ENCODE measurements at places on chromosomes 5 and 9. TPM values are rescaled to one million over a fixed set of nuclear protein-coding genes. Genes with fewer than 3 reads are reported as not detected.

GRCh38 chr5:138339091-138339456 is 1.0 kb downstream of the FAM53C start:
- H3K4me3 ChIP-seq, result peak overlapping the region; percentile 93
- DNase-seq, result no peak
- peak overlapping the region; percentile 94 for H3K27ac ChIP-seq
- peaks cover 28% of the 10 kb centered on the region for H3K36me3 ChIP-seq
- H3K4me1 ChIP-seq, result peaks cover 44% of the 10 kb centered on the region
- H3K27me3 ChIP-seq, result no peaks in the 10 kb centered on the region

ANKRD18B gene
- not detected for total RNA-seq

DNA sequence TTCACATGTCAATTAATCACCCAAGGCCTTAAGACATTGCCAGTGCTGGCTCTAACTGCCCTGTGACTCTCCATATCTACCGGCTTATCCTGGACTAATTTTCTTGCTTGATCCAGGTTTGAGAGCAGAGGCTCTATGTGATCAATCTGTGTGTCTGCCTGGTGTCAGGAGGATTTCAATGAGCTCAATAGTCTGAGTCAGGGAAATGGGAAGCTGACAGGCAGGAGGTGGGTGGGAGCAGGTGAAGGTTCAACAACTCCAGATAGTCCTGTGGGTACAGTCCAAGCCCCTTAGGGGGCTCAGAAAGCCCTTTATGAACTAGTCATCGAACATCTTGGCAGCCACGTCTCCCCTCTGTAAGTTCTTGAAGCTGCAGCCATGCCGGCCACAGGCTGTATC is 72.2 kb downstream of the SHB start:
- H3K27me3 ChIP-seq, result no peaks in the 10 kb centered on the region
- H3K36me3 ChIP-seq, result no peaks in the 10 kb centered on the region
- peaks cover 16% of the 10 kb centered on the region for H3K4me1 ChIP-seq

- DNase-seq, result no peak
- H3K36me3 ChIP-seq, result peaks cover 40% of the 10 kb centered on the region
- H3K4me1 ChIP-seq, result peaks cover 28% of the 10 kb centered on the region
- H3K27me3 ChIP-seq, result no peaks in the 10 kb centered on the region
- H3K27ac ChIP-seq, result no peak overlapping the region
Measured at GRCh38 chr5:72252574-72253155, 67.4 kb downstream of the MRPS27 start.

DNA sequence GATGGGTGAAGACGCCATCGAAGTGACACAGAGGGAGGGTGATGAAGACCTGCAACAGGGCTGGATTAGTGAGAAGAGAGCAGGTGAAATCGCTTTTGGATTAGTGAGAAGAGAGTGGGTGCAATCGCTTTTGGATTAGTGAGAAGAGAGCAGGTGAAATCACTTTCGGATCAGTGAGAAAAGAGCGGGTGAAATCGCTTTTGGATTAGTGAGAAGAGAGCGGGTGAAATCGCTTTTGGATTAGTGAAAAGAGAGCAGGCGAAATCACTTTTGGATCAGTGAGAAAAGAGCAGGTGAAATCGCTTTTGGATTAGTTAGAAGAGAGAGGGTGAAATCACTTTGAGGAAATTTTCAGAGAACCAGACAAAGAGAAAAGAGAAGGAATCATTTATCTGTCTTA is 67.2 kb upstream of the TRIO start:
- H3K4me3 ChIP-seq, result no peak overlapping the region
- no peak overlapping the region for H3K27ac ChIP-seq
- H3K36me3 ChIP-seq, result no peaks in the 10 kb centered on the region
- no peak for DNase-seq

RASGRF2 gene
- total RNA-seq, result 35.9 TPM

PCDHA11 gene
- total RNA-seq, result not detected

GLRA1 gene
- not detected for total RNA-seq

GRCh38 chr5:140049205-140049604 is 6.1 kb upstream of the NRG2 start:
- peaks cover 25% of the 10 kb centered on the region for H3K27me3 ChIP-seq
- H3K36me3 ChIP-seq, result no peaks in the 10 kb centered on the region
- no peak overlapping the region for H3K4me3 ChIP-seq
- H3K4me1 ChIP-seq, result peaks cover under 1% of the 10 kb centered on the region
- no peak for DNase-seq

DNA sequence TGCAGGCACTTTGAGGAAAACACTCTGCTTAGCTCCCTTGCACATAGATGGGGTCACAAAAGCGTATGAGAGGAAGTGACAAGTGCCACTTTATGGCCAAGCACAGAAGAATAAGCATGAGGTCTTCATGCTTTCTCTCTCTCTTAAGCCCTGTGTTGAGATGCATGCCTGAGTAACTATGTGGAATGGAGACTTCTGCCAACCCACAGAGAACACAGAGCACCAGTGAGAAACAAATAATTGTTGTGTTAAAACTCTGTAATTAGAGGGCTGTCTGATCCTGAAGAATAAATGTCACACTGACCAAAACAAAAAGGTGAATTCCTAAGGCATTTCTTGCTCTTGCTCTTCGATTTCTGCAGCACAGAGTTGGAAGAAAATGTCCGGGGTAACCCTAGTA is 488.5 kb downstream of the CTNND2 start:
- no peak for DNase-seq
- H3K27me3 ChIP-seq, result peaks cover 7% of the 10 kb centered on the region

DNA sequence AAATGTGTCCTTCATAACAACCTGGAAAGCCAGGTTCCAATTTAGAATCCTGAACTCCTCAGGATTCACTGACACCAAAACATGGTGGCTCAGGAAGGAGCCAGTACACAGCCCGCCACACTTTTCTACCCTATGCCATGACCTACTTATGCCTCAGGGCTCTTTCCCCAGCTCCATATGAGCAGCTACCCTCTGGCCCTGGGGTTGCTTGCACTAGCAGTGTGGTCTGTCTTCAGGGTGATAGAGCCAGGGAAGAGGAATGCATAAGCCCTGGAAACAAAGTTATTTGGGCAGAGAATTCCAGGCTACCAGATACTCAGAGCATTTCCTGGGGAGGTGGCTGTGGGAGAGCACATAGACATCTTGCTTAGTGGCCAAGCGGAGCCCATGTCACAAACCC is 15.0 kb upstream of the ECM2 start:
- DNase-seq, result no peak
- H3K4me3 ChIP-seq, result no peak overlapping the region
- H3K4me1 ChIP-seq, result peaks cover under 1% of the 10 kb centered on the region
- no peaks in the 10 kb centered on the region for H3K27me3 ChIP-seq
- no peaks in the 10 kb centered on the region for H3K36me3 ChIP-seq

SLC46A2 gene
- total RNA-seq, result not detected

TMC1 gene
- not detected for total RNA-seq

DNA sequence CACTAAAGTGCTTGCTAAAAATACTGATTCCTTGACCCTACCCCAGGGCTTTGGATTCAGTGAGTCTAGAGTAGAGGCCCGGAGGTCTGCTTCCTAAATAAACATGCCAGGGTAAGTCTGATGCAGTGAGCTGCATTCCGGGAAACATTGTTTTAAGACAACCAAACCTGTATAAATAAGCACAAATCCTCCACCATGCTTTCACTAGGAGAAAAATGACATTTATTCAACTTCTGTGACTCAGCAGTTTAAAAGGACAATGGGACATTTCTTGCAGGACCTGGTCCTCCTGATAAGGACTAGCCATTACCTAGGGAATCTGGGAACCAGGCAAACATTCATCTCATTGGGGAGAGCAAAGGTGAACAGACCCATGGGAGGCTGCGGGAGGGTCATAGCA is 335.3 kb downstream of the MLLT3 start:
- no peak overlapping the region for H3K27ac ChIP-seq
- peaks cover 4% of the 10 kb centered on the region for H3K36me3 ChIP-seq
- peaks cover 14% of the 10 kb centered on the region for H3K4me1 ChIP-seq
- no peaks in the 10 kb centered on the region for H3K27me3 ChIP-seq

DNA sequence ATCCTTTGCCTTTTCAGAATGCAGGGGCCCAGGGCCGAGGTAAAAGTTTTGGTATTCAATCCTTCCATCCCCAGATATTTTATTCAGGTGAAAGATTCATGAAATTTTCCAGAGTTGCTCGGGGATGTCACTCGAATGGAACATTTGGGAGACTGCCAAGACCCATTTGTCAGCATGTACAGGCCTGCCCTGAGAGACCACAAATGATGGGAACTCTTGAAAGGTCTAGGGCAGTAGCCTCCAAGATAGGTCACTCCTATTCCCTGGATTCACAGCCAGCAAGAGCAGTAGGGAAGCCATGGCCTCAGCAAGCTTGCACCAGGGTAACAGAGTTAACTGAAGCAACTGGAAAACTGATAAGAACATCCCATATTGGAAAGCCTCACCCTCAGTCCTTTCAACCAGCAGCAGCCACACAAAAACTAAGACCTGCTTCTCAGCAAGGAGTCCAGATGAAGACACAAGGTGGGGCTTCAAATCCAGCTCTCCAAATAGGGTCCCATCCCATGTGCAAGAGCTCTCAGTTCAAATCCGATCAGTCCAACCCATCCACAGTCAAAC is 12.5 kb downstream of the CARD6 start:
- H3K4me3 ChIP-seq, result no peak overlapping the region
- peaks cover 5% of the 10 kb centered on the region for H3K27me3 ChIP-seq
- no peak overlapping the region for H3K27ac ChIP-seq
- H3K4me1 ChIP-seq, result no peaks in the 10 kb centered on the region

GRCh38 chr5:56656846-56657726 is 158.3 kb upstream of the MAP3K1 start:
- no peak overlapping the region for H3K4me3 ChIP-seq
- no peaks in the 10 kb centered on the region for H3K27me3 ChIP-seq
- no peak for DNase-seq
- peaks cover 2% of the 10 kb centered on the region for H3K4me1 ChIP-seq

- no peak overlapping the region for H3K4me3 ChIP-seq
- H3K4me1 ChIP-seq, result peaks cover 10% of the 10 kb centered on the region
- no peak overlapping the region for H3K27ac ChIP-seq
- peaks cover 71% of the 10 kb centered on the region for H3K36me3 ChIP-seq
- no peaks in the 10 kb centered on the region for H3K27me3 ChIP-seq
Measured at GRCh38 chr5:141623611-141624010, 4.8 kb upstream of the DIAPH1 start.

IL11RA gene
- total RNA-seq, result 144 TPM

GRCh38 chr5:12399868-12400267 is 495.6 kb upstream of the CTNND2 start:
- H3K27me3 ChIP-seq, result no peaks in the 10 kb centered on the region
- DNase-seq, result no peak

DNA sequence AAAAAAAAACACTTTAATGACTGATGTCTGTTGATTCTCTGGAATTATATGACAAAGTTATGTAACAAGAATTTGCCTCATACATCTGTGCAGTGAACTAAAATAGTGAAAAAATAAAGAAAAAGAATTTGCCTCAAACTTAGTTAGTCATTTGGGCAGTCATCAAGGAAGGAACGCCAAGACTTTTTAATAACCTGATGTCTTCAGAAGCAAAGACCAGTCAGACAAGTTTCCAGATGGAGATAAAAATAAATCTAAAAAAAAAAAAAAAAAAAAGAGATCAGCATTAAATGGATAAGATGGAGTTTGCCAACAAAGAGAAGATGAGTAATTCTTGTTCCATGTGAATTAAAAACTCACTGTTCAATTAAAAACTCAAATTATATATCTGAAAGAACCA is 52.3 kb upstream of the JMY start:
- no peak overlapping the region for H3K27ac ChIP-seq
- H3K27me3 ChIP-seq, result no peaks in the 10 kb centered on the region
- H3K4me1 ChIP-seq, result no peaks in the 10 kb centered on the region

GRCh38 chr5:141680751-141681201 is 1.3 kb downstream of the ARAP3 start:
- peaks cover 29% of the 10 kb centered on the region for H3K4me1 ChIP-seq
- no peaks in the 10 kb centered on the region for H3K27me3 ChIP-seq
- H3K27ac ChIP-seq, result peak overlapping the region; percentile 65

SPINK6 gene
- not detected for total RNA-seq

DNA sequence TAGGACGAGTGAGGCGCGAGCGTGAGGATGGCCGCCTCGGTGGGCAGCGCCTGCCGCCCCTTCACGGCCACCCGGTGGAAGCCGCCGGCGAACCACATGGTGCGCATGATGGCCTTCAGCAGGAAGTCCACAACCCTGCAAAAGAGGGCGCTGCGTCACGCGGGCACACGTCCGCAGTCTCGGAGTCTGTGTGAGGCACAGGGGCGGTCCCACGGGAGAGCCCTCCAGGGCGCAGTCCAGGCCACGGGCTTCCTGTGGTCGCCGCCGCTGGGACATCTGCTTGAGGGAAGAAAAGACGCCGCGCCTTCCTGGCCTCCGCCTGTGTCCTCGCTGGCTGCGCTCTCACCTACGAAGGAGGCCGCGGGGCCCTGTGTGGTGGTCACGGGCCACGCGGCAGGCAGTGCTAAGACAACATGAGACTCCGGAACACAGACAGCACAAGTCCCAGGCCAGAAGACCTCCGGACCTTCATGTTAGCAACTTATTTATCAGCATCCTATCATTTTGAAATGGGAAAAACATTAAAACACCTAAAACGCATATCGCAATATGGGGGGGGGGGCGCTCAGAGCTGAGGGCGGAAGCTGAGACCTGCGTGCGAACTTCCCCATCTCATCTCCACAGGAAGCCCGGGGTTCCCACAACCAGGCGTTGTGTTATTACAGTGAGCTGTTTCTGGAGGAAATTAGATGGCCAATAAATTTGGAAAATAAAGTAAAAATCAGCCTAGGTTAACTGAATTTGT is 28.8 kb downstream of the LPCAT1 start:
- H3K27ac ChIP-seq, result peak overlapping the region; percentile 94
- H3K4me3 ChIP-seq, result peak overlapping the region; percentile 65
- H3K27me3 ChIP-seq, result no peaks in the 10 kb centered on the region
- no peaks in the 10 kb centered on the region for H3K36me3 ChIP-seq
- H3K4me1 ChIP-seq, result peaks cover 32% of the 10 kb centered on the region
- DNase-seq, result no peak

DNA sequence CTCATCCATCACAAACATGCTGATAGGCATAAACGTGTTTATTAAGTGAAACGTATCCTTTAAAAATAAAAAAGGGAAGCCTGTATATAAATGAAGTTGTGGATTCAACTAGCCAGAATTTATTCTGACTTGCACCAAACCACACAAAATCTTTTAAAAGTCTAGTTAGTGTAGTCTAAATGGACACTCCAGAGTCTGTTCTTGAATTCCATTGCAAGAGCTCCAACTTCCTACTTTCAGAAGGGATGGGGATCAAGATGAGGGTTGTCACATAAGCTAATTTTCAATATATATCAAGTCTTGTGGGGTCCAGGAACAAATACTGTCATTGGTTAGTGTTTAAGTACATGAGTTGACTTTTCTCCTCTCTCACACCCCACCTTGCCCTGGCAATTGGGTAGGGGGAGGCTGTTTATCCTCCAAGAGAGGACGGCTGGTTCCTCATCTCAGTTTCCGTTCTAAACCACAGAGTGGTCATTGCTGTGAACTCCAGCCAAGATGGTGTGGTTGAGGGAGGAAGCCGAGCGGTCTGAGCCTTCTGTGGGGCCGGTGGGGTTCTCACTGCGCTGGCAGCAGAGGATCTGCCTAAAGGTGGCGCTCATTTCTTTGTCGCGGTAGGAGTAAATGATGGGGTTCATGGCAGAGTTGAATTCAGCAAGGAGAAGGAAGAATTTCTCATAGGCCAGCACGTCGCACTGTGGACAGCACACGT is 163.2 kb downstream of the LPAR1 start:
- peaks cover 2% of the 10 kb centered on the region for H3K27me3 ChIP-seq
- no peak overlapping the region for H3K27ac ChIP-seq
- H3K4me1 ChIP-seq, result no peaks in the 10 kb centered on the region
- H3K4me3 ChIP-seq, result no peak overlapping the region
- H3K36me3 ChIP-seq, result no peaks in the 10 kb centered on the region

Data from naive thymus-derived CD8-positive, alpha-beta T cell (primary cell).